ENCODE measurements at places on chromosomes 2 and 18.

DNA sequence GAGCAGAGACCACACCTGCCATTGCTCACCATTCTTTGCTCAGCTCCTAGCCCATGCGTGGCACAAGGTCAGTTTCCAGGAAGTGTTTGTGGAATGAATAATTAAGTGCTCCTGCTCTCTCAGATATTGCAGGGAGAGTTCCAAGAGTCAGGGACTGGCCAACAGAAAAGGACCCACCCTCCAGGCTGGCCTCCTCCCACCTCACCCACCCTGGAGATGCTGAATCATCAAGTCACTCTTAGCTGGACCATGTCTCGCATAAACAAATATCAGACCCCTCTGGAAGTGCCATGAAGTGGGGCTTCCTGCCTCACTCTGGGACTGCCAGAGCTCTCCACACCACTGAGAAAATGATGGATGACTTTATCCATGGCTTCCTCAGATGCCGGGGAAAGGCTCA is 256.0 kb downstream of the TNS1 start:
- no peak for DNase-seq

- DNase-seq = peak; percentile 23
These were observed 431 bp downstream of the FAM98A start for GRCh38 chr2:33598561-33599174.

DNA sequence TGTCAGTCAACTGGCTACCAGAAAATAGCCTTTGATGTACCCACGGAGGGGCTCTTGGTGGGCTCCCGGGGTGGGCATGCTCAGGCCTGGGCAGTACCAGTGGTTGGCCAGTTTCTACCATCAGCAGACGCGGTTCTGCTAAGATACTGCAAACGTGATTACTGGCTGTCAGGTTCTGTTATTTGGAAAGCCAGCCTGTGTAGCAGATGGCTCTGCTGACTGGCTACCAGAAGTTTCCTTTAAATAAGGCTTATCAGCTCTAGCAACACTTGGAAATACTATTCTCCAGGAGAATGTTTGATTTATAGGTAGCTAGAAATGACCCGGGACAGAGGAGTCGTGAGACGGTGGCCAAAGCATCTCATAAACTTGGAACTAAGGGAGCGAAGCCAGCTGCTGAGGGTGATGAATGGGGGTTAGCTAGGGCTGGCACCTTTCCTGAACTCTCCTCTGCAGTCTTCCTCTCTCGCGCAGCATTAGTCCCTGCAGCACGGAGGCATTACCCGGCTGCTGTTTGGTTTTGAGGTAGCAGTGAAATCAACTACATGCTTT is 171.9 kb downstream of the AGAP1 start:
- no peak for DNase-seq

DNA sequence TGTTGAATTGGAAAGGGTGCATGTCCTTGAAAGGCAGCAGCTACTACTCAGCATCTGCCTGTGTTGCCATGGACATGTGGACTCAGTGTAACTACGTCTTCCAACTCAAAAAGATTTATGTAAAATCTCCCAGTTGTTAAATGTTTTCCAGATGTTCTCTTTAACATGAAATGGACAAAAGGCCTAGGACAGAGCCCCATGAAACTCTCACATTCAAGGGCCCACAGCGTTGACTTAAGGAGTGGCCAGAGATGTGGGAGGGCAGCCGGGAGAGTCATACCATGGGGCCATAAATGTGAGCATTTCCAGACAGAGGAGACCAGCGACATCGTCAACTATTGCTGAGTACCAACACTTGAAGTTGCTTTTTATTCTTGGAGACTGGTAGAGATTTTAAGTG is 9.9 kb downstream of the SLC3A1 start:
- DNase-seq = no peak

DNA sequence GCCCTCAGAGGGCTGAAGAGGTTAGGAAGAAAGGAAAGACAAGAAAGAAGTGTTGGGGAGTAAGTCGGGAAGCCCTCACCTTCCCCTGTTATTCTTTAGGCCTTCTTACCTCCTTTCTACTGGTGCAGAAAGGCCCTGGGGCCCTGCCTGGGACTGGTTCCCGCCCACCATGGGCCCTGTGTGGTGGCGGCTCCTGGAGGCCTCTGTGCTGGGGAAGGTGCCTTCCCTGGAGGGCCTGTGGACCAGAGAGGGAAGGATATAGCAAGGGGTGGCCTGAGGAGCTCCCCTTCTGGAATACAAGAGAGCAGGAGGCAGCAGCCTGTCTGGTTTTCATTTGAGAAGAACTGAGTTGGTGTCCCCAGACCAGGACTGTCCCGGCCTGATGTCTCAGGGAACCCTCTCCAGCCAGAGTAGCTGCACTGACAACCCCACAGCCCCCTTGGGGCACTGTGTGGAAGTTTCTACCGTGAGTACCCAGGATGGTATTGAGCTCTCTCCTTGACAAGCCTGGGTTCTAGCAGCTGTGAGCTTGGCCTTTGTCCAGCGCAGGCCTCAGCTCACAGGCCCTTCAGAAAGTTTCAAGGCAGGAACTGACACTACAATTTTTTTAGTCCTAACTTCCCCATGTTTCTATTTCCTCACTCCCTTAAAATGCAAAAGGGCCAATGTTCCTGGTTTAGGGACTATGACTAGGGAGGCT is 47.1 kb downstream of the EFR3B start:
- no peak for DNase-seq

DNA sequence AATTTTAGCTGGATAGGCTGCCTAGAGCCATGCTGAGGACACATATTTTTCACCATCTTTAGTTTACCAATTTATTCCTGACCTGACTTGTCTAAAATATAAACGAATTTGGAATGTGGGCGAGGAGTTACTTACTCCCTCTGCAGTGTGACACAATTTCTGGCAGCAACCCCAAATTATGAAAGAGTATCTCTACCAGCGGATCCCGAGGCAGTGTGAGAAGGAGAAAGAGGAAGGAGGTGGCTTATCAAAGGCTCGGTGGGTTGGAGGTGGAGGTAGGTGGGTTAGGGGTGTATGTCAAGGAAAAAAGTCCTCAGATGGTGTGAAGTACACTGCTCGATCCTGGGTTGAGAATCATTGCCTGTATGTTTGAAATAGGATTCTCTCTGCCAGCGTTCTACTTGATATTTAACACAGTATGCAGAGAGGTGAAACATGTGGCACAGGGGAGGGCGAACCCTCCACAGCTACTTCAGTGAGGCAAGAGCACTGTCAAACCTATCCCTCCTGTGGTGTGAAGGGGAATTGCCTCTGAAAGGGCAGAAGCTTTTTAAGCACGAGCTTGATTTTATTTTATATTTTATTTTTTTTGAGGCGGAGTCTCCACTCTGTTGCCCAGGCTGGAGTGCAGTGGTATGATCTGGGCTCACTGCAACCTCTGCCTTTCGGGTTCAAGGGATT is 76.0 kb downstream of the RFTN2 start:
- DNase-seq = peak; percentile 47

DNA sequence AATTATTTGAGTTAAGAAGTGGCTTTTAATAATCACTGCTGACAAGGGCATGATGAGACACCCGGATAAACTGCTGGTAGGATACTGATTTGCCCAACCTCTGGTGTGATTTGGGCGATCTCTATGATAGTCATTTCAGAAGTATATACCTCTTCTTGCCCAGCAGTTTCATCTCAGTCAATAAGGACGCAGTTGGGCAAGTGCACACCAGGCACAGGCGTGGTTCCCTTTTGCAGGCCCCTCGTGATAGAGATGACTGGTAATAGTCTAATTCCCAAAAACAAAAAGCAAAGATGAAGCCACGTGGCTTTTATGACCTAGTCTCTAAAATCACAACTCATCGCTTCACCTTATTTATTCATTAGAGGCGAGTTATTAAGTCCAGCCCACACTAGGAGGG is 246.4 kb downstream of the PRKCE start:
- DNase-seq = no peak

GRCh38 chr2:229679393-229680125 is 34.8 kb downstream of the DNER start:
- DNase-seq = no peak

DNA sequence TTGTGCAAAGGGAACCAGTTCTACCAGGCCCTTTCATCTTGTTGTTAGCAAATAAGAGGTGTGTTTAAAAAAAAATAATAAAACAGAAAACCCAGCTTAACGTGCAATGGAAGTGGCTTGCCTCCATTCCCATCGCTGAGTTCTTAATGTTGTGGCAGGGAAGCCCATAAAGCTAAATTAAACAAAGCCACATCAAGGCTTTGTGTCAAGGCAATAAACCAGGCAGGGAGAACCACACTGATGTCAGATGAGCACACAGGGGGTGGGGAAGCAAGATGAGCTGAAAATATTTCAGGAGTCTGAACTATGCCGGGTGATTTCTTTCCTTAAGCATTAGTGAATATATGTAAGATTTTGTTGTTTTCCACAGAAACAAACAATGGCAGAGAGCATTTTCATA is 73.5 kb downstream of the PHLPP1 start:
- no peak for DNase-seq

DNA sequence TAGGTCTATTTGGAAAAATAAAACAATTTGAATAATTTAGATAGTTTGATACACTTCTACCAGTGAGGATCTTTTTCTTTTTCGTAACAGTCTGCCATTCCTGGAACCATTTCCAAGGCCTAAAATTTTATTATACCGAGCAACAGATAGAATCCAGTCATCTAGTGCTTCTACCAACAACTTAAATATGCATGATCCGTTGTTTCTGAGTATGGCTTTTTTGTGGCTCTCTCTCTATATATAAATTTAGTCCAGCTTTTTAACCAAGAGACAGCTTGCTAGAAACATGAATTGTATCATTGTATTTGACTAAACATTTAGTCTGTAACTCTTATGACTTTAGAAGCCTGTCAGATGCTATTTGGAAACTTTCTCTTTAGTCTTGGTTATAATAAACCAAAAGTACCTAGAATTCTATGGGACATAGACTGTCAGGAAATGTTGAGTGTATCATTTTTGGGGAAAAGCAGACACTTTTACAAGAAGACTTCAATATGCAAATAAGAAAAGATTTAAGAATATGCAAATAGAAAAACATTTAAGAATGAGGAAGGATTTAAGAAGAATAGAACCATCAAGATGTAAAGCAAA is 161.4 kb downstream of the ZEB2 start:
- DNase-seq = no peak

- no peak for DNase-seq
These were observed 41.1 kb upstream of the ASXL3 start for GRCh38 chr18:33536904-33537303.

- no peak for DNase-seq
These were observed 99.4 kb upstream of the MSH2 start for GRCh38 chr2:47303341-47304148.

DNA sequence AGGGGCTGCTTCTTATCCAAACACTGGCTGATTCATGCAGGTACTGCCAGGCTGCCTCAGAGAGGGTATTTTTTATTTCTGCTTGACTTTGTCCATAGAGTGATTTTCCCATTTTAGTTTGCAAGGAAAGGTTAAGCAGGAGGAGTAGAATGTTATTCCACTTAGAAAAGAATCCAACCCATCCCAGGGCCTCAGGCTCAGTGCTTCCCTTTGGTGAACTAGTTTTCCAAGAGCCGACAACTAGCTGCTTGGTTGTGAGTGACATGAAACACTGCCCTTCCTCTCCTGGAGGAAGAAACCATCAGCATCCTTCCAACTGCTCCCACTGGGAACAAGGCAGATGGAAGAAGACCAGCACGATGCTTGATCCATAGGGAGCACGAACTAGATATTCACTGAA is 58.5 kb downstream of the BCL2 start:
- DNase-seq = no peak
